Esophagus muscularis mucosa (tissue), 4 donors: ENCODE measurements at places on chromosomes 1 and 21.

- no peak for DNase-seq
These were observed 57.1 kb upstream of the SAMSN1 start for GRCh38 chr21:14603202-14603601.

DNA sequence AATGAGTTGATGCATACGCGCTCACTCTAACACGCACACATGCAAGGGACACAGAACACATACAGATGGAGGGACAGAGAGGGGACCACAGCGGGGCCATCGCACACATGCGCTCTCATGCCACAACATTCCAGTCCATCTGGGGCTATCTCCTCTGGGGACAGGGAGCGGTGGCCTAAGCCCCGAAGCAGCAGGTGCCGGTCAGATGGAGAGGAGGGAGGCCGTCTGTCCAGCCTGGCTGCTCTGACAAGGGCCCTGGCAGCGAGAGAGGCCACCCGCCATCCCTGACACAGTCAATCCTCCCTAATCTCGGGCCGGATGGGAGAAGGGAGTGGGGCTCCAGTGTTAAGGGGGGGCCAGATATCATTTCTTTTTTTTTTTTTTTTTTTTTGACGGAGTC lies 123.5 kb downstream of the KIAA0319L start:
- DNase-seq, result no peak

- DNase-seq, result no peak
These were observed 3.1 kb downstream of the OLIG2 start for GRCh38 chr21:33028773-33029384.

GRCh38 chr1:180247061-180247460 lies 17.0 kb downstream of the LHX4 start:
- DNase-seq, result no peak

- peak; percentile 91 for DNase-seq
These were observed 59.2 kb downstream of the WNT9A start for GRCh38 chr1:227888404-227889046.

- DNase-seq, result peak; percentile 72
These were observed 369.3 kb upstream of the C1orf174 start for GRCh38 chr1:4269330-4269729.

- DNase-seq, result no peak
These were observed 466 bp downstream of the PEX10 start for GRCh38 chr1:2411801-2412394.

DNA sequence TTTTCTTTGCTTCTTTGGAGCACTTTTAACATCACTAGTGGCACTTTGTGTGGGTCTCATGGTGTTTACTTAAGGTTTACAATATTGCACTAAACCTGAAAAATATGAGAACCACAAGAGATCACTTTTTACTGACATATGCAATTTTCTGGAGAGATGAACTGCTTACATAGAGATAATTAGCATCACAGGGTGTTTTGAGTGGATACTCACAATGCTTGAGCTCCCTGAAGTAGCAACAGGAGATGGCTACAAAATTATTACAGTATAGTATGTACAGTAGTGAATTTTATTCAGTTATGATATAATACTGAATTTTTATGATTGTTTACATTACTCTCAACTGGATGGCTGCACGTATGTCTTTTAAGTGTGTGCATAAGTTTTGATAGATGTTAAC lies 22.6 kb downstream of the RPRD2 start:
- no peak for DNase-seq

DNA sequence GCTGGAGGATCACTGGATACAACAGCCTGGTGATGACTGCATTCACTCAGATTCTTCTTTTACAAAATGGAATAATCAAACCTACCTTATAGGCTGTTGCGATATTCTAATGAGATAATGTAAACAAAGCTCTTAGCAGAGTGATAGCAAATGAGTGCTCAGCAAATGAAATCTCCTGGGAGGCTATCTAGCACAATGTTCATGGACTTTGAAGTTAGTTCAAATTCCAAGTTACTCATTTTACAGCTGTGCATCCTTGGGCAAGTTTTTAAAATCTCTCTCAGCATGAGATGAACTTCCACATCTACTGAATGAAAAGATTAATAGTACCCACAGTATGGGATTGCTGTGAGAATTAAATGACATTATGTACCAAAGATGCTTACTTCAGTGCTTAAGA lies 80.8 kb upstream of the PAPPA2 start:
- no peak for DNase-seq

DNA sequence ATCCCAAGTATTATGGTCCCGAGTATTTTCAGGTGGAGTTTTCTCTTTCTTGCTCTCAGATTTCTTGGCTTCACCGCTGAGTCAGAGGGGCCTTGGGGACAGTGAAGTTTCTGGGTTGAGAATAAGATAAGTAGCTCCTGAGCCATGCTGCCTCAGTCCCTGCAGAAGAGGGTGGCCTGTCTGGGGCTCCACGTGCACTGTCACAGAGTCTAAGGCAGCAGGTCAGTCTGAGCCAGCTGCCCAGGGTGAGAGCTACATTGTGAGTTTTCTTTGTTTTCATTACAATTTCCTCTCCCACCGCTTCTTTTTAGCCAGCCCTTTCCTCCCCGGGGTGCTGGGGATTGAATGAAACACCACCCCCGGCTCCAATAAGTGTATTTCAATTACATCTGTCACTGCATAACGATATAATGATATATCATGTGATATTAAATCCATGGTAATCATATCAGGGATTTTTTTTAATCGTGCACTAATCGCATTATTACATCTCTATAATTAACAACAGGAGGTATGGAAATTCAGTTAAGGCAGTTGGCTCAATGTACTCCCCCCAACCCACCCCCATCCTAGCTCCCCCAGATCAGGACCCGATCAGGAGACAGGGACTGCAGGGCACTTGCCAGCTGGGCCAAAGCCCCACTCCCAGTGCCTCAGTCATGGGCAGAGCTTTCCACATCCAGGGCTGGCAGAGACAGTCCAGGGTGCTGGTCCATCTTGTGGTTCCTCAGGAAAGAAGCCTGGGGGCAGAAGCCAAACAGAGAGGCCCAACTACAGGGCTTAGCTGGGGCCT lies 43.7 kb downstream of the DMAP1 start:
- DNase-seq, result no peak

DNA sequence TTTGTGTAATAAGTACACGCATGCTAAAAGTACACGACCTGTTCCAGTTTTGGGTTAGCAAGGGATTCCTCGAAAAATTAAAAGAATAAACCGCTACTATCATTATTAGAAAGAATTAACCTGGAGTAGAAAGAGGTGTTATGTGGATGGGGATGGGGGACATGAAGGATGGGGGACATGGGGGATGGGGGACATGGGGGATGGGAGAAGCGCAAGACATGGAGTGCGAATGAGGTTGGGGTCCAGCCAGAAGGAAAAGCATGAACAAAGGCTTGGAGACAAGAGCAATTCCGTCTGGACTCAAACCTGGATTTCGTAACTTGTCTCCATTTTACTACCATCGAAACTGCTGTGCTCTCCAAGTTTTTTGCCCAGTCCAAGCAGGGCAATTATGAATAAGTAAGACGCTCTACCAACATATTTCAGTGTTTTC lies 591 bp upstream of the KDM1A start:
- no peak for DNase-seq

GRCh38 chr21:38291874-38292273 lies 35.1 kb downstream of the KCNJ15 start:
- DNase-seq, result no peak
